Stimulated activated CD8-positive, alpha-beta memory T cell treated with anti-CD3 and anti-CD28 coated beads, Interleukin-4, amount 100 ng/mL, for 4 hours (primary cell): ENCODE measurements at places on chromosomes 7 and 10.

- no peak for DNase-seq
Measured at GRCh38 chr7:132434041-132434440, 142.2 kb downstream of the PLXNA4 start.

- DNase-seq: no peak
Measured at GRCh38 chr10:113447278-113447677, 105.6 kb upstream of the HABP2 start.

DNA sequence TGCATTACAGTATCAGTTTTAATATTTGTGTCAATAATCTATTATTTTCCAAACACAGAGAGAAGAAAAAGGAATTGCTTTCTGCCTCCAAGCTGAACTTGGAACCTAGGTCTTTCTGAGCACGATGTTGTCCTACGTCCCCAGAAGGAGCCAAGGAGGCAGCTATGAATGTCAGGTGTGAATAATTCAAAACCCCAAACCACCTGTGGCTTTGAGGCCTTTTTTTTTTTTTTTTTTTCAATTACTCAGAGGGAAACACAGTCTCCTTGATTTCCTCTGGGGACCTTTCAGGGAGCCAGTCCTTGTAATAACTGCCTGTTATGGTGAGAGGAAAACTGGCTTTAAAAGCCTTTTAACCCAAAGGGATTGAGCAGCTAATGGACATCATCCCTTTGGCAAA is 8.3 kb downstream of the GPR85 start:
- no peak for DNase-seq

- DNase-seq: no peak
Measured at GRCh38 chr10:119256030-119256429, 48.7 kb downstream of the GRK5 start.
